C1 segment of cervical spinal cord (tissue), 14 donors: ENCODE measurements at places on chromosomes 5 and 9.

DNA sequence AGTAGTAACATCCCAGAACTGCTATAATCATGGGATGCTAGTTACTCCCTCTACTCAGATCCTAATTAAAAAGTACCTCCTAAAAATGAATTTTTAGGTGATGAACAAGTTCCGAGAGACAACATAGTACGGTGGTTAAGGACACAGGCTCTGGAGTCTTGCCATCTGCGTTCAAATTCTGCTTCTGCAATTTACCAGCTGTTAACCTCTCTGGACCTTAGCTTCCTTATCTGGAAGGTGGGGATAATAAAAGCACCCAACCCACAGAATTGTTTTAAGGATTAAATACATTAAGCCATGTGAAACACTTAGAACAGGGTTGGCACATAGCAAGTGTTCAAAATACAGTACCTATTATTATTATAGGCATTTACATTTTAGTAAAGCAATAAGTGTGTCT, 77.5 kb upstream of the XPA start:
- no peak for DNase-seq

GRCh38 chr5:28430565-28431178, 1392.3 kb upstream of the CDH9 start:
- DNase-seq = no peak

DNA sequence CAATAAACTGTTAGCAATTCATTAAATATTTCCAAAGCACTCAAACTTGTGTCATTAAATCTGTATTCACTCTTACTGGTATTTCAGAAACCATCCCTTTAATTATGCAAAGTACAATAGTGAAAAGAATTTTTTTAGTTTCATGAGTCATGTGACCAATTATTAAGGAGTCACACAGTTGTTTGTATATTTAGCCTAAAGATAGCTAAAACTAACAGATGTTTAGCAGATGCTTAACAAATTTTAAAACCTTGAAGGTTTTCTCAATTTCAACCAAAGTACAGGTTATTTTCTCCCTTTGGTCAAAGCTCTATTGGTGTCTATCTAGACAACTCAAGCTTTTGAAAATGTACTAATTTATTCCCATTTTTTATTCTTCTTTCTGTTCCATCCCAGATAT, 44.1 kb downstream of the PJA2 start:
- no peak for DNase-seq

GRCh38 chr9:69655065-69655464, 17.1 kb downstream of the APBA1 start:
- no peak for DNase-seq

GRCh38 chr9:23412046-23412445, 414.0 kb downstream of the ELAVL2 start:
- no peak for DNase-seq

GRCh38 chr9:81477669-81478068, 211.7 kb downstream of the TLE1 start:
- no peak for DNase-seq

- DNase-seq = no peak
Observed at GRCh38 chr9:101360647-101361046, 24.2 kb downstream of the BAAT start.

DNA sequence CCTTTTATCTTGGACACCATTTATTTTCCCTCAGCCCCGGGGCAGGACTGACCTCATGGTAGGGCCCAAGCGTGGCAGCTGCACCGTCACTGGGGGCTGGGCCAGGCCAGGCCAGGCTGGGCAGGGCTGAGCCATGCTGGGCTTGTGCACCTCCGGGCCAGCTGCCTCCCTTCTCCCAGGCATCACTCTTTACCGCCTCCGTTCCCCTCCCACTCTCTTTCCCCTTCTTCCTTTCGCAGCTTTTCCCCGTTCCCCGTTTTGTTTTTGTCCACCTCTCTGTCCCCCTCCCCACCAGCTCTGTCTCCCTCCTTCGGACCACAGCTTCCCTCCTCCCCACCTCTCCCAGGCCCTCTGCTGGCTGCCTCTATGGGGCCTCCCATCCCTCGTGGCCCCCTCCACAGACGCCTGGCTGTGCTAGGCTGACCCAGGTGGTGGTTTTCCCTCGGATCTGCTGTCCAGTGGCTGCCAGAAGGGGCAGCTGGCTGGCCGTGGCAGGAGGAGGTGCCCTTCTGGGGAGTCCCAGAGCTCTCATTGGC, 17.9 kb downstream of the FGF18 start:
- no peak for DNase-seq

DNA sequence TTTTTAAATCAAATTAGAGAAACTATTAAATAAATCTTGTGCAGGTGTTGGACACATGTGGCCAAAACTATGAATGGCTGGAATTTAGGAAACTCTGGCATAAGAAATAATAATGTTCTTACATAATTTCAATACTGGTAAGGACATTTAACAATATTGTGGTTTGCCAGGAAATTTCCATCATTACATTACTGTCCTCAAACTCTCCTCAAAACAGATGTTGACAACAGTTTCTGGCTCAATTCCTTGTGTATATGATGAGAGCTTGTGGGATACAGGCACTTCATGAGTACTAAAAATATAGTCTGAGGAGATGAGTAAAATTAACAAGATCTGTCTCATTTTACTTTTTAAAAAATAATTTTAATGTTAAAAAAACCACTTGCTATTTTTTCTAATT, 27.9 kb downstream of the MCTP1 start:
- DNase-seq = no peak

- no peak for DNase-seq
Observed at GRCh38 chr5:151870820-151871219, 53.8 kb downstream of the GLRA1 start.

GRCh38 chr5:156469636-156470035, 142.7 kb downstream of the SGCD start:
- DNase-seq = no peak

- DNase-seq = no peak
Observed at GRCh38 chr9:76756941-76757673, 7.1 kb upstream of the PCA3 start.

GRCh38 chr9:87276327-87276841, 221.3 kb upstream of the DAPK1 start:
- DNase-seq = no peak

DNA sequence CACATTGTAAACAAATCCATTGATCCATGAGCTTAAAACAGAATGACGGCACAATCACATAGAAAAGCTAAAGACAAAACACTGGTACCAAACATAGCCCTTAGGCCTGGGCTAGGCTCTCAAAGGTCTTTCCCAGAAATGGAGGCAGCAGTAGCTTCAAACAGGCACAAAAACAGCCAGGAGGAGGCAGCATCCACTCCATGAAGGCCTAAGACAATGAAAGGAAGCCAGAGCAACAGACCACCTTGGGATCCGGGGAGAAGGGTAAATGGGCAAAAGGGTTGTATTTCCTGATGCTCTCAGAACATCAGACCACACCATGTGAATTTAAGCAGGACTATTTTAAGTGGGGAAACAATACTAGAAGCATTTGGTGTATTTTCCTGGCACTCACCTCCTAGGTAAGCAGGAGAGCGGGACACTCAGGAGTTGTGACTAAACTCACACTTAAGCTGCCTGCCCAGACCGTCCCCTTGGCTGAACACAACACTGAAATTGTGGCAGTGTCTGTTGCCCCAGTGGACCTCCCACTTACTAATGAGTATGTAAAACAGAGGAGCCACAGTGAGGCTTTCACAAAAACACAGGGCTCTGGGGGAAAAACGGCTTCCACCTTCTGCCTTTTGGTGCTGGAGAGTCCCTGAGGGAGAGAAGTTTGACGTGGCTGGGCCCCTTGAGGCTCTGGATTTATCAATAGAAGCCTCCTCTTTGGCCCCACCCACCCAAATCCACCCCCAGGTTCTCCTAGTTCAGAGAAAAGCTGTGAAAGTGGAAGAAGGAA, 11.9 kb downstream of the GNPDA1 start:
- no peak for DNase-seq

GRCh38 chr9:125904155-125904851, 157.1 kb downstream of the PBX3 start:
- no peak for DNase-seq

- no peak for DNase-seq
Observed at GRCh38 chr9:121138973-121139372, 62.7 kb downstream of the RAB14 start.

- DNase-seq = no peak
Observed at GRCh38 chr5:173456751-173457171, 128.5 kb upstream of the STC2 start.

DNA sequence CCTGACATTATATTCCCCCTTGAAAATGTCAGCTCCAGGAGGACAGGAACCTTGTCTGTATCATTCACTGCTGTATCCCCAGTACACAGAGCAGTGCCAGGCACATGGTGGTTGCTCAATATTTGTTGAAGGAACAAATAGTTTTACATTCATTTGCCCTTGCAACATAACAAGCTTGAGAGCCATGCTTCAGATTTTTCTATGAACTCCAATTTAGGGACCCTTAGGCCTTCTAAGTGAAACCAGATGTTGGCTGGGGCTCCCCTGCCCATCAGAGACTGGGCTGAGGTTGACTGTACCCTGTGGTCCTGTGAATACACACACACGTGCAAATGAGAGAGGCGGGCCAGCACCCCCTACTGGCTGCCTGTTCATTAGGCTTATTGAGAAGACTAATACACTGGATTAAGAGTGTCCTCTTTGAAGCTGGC, 214.9 kb upstream of the WWC1 start:
- DNase-seq = no peak

DNA sequence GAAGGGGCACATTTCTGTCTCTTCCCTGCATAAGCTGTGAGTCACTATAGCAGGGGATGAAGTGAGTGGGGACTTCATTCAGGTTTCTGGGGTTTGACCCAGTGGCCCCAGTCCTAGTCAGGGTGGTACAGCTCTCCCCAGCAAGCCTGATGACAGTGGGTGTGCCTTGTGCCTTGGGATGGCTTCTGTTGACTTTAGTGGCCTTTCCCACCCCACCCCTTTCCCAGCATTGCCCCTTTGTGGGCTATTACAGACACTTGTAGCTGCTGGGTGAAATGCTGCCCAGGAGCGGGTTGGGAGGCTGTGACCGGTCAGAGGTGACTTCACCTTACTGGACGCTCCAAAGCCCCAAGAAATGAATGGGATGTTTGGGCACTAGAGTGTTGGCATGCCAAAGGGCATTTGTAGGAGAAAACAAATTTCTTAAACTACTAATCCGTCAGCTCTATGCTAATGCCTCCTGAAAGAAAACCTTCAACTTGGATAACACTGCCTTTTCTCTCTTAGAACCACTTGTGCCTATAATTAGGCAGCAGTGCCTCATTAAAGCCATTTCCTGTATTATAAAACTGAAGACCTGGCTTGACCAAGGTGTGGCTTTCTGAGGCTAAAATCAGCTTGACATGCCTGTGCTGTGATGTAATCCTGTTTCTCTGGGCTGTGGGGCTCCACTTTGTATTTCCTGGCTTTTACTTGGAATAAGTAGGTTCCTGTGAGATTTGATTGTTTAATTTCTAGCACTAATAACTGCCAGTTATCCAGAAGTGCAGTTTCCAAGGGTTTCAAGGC, 119.0 kb upstream of the SLC25A48 start:
- no peak for DNase-seq

GRCh38 chr9:97983589-97984187, 547 bp downstream of the ANP32B start:
- no peak for DNase-seq

- no peak for DNase-seq
Observed at GRCh38 chr5:154509784-154510555, 31.9 kb upstream of the HAND1 start.

GRCh38 chr5:108515517-108516105, 133.7 kb upstream of the FBXL17 start:
- no peak for DNase-seq

GRCh38 chr9:27558307-27558706, 15.0 kb downstream of the C9orf72 start:
- no peak for DNase-seq

DNA sequence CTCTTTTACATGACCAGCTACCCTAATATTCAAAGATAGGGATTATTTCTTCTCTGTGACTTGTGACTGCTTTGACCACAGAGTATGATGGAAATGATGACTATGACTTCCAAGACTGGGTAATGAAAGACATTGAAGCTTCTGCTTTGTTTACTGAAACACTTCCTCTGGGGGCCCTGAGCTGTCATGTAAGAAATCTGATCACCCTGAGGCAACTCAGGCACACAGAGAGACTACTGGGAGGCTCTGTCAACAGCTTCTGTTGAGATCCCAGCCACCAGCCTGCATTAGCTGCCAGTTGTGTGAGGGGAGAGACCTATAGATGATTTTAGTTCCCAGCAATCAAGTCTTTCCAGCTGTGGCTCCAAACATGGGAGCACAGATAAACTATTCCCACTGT, 76.5 kb downstream of the KCTD16 start:
- no peak for DNase-seq

- no peak for DNase-seq
Observed at GRCh38 chr9:21871256-21871975, 69.0 kb downstream of the MTAP start.

GRCh38 chr9:129013674-129014073, 14.5 kb downstream of the SH3GLB2 start:
- no peak for DNase-seq

DNA sequence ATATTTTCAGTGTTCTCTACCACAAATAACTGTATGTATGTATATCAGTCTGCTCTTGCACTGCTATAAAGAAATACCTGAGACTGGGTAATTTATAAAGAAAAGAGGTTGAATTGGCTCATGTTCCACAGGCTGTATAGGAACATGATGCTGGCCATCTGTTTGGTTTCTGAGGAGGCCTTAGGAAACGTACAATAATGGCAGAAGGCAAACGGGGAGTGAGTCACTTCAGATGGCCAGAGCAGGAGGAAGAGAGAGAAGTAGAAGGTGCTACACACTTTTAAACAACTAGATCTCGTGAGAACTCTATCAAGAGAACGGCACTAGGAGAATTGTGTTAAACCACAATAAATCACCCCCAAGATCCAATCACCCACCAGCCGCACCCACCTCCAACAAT, 121.7 kb downstream of the ADAMTS6 start:
- no peak for DNase-seq

- DNase-seq = no peak
Observed at GRCh38 chr9:93025736-93026135, 32.8 kb upstream of the SUSD3 start.

DNA sequence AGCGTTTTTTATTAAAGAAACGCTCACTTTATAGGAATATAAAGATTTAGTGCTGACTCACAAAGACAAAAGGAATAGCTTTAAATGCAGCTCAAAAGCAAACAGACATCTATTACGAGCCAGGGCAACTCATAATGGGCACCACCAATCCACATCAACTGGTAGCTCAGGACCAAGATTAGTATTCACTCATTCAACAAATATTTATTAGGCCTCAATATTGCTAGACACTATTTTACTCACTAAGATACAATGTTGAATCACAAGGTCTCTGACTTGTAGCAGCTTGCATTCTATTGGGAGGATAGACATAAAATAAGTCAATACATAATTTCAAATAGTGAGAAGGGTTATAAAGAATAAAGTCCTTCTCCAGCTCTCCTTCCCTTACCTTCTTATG, 8.0 kb upstream of the MAN2A1 start:
- DNase-seq = no peak
